ENCODE measurements at places on chromosomes 13 and 19.

DNA sequence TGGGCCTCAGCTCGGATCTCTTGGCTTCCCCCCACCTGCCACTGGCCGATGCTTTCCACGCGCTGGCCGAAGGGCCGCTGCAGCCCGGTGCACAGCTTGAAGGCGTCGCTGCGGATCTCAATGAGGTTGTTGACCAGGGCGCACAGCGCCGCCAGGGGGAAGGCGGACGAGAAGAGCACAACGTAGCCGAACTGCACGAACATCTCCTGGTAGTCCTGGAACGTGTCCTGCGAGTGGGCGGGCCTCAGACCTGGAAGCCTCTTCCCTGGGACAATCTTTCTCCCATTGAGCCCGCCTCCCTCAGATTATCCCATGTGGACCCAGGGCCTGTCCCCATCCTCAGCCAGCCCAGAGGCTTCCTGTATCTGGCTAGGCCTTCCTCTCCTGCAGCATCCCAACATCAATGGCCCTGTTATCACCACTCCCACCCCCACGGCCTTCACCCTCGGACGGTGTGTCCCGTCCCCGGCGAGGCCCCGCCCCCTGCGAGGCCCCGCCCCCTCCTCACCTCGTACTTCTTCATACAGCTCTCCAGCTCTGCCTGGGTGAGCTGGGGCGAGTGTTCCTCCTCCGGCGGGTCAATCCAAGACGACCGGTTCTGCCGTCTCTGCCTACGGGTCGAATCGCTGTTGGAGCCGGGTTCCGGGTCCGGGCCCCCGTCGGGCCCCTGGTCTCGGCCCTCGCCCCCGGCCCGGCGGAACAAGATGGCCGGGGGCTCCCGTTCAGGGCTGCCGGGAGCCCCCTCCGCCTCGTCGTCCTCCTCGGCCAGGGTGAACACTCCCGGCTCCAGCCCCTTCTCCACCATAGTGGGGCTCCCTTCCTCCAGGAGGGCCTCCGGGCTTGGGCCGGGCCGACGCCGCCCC is 6.8 kb downstream of the ANO8 start:
- peak; percentile 77 for DNase-seq

GRCh38 chr19:34088292-34088691 is 84.0 kb upstream of the LSM14A start:
- DNase-seq, result no peak

- no peak for DNase-seq
Observed at GRCh38 chr19:11116507-11116906, 27.2 kb downstream of the LDLR start.

GRCh38 chr13:67643516-67644055 is 413.4 kb upstream of the PCDH9 start:
- DNase-seq, result no peak

- DNase-seq, result no peak
Observed at GRCh38 chr19:53389978-53390377, 5.0 kb upstream of the ZNF765 start.

- no peak for DNase-seq
Observed at GRCh38 chr19:29571181-29571580, 34.9 kb upstream of the POP4 start.

DNA sequence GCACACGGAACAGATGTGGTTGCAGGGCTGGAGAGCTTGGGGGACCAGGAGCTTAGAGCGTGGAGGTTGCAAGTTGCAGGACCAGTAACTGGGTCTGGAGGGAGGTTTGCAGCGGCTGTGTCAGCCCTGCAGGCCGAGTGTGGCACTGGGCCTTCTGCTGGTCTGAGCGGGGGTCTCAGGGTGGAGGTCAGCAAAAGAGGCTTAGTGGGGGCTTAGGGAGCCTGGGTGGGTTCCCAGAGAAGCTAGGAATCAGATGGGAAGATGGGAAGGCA is 5.8 kb upstream of the HCN2 start:
- no peak for DNase-seq

- no peak for DNase-seq
Observed at GRCh38 chr19:55592391-55593090, 6.8 kb downstream of the FIZ1 start.

GRCh38 chr13:101916108-101916774 is 463.8 kb downstream of the ITGBL1 start:
- no peak for DNase-seq
